ENCODE measurements at places on chromosomes 4 and X.

DNA sequence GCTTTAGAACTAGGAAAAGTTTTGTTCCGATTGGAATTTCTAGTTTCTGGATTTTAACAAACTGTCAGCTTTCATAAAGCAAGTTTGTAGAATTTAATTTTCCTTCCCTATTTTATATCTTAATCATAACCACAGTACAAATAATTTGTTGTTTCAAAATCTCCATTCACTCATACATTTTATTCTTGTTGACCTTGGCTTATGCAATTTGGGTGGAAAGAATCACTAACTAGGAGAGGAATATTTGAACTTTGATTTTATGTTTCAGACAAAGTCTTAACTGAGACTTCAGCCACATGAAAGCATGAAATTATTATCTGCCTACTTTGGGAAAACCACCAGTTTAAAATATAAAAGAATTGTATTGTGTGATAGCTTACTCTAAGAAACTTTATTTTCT lies 427.9 kb downstream of the SPRY1 start:
- DNase-seq: no peak

GRCh38 chrX:262381-262909 lies 18.7 kb upstream of the PLCXD1 start:
- DNase-seq: no peak

DNA sequence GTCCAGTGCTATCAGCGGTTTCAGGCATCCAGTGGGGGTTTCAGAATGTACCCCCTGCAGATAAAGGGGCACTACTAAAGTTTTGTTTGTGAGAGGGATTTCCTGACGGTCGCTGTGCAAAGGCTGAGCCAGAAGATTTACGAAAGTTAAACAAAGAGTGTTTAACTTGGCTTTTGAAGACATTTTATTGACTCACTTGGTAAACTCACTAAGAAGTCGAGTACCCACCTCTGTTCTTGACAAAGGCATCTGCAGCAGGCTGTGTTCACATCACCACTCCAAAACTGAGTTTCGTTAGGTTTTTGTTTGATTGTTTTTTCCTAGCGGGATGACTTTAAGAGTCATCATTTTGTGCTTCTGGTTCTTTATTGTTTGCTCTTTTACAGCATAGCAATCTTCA lies 143.9 kb upstream of the TBL1X start:
- no peak for DNase-seq

DNA sequence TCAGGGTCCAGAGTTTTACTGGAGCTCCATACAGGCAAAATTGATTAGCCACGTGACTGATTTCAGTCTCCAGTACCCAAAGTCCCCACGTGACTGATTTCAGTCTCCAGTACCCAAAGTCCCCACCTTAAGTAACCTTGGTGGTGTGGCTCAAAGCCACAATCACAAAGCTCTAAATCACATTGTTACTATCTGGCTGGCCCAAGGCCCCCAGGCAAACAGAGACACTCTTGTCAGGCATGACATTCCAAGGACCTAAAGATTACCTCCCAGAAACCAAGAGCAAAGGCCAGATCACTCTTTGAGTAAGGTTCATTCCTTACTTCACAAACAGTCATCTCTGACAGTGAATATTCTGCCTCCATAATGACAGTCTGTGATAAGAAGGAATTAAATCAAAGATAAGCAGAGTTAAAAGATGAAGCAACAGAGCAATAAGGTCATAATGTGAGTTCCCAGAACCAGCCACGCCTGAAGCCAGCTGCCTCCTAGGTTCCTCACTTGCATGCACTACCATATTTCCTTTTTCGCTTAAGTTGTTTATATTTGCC lies 78.5 kb downstream of the ANXA3 start:
- DNase-seq: no peak

DNA sequence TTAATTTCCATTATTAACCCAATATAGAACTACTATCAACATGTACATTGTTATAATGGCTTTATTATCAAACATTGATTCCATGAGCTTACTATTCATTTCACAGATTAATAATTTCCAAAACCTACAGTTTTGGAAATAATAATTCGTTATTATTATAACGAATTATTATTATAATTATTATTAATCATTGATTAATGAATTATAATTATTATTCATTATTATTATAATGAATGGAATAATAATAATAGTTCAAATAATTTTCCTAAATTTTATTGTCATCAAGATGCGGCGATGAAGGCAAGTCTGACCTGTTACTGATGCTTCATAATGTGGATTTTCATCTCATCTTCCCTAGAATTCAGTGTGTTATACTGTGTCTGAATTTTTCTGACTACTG lies 22.0 kb downstream of the CTSO start:
- DNase-seq: no peak

DNA sequence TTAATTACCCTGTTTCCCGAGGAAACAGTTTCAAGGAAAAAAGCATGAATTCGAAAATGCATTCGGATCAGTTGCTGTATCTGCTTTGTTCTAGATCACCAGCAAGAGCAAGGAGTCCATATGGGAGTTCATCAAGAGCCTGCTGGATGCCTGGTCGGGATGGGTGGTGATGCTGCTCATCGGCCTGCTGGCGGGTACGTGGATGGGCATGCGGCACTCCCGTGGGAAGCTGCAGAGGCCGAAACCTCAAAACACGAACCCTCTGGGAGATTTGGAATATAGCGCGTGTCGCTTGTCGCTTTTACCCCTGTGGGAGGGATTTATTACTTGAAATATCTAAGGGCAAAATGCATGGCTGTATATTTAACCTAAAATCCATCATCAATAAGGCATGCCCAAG lies 30.6 kb downstream of the CLCN4 start:
- DNase-seq: no peak

GRCh38 chrX:50206753-50207152 lies 2.2 kb downstream of the CCNB3 start:
- DNase-seq: no peak

GRCh38 chr4:174215961-174216680 lies 67.3 kb downstream of the FBXO8 start:
- no peak for DNase-seq

DNA sequence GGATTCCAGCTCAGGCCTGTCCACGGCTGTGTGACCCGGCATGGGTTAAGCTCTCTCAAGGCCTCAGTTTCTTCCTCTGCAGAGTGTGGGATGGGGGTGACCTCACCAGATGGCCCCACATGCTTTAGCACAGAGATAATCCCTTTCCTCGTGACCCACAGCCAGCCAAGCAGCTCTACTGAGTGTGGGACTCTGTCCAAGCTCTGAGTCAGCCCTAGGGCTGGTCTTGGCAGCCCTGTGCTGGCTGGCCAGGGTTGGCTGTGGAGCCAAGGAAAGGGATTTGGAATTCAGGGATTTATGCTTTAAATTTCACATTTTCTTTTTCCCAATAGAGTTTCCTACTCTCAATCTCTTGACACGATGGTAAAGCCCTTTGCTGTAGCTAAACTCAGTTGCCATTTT lies 19.7 kb upstream of the SPON2 start:
- no peak for DNase-seq

GRCh38 chr4:39631700-39632079 lies 7.0 kb downstream of the SMIM14 start:
- DNase-seq: no peak

Data from NCI-H510A (cell line).